NCI-H146 (cell line): ENCODE measurements at places on chromosomes 11 and 22.

DNA sequence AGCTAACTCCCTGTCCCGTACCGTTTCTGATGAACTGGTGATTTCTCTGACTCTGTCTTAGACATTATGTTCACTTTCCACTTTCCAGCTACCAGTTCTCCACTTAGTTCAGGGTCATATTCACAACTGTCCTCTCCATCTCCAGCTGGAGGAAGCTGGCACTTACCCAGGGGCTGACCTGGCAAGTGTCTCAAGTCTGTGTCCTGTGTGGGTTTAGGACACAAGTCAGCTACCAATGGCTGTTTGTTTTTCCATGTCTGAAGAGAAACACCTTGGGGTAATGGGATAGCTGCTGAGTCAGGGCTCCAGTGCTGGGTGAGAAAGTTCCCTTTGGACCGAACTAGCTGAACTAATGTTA lies 134.4 kb downstream of the CSNK2A3 start:
- no peak for DNase-seq

DNA sequence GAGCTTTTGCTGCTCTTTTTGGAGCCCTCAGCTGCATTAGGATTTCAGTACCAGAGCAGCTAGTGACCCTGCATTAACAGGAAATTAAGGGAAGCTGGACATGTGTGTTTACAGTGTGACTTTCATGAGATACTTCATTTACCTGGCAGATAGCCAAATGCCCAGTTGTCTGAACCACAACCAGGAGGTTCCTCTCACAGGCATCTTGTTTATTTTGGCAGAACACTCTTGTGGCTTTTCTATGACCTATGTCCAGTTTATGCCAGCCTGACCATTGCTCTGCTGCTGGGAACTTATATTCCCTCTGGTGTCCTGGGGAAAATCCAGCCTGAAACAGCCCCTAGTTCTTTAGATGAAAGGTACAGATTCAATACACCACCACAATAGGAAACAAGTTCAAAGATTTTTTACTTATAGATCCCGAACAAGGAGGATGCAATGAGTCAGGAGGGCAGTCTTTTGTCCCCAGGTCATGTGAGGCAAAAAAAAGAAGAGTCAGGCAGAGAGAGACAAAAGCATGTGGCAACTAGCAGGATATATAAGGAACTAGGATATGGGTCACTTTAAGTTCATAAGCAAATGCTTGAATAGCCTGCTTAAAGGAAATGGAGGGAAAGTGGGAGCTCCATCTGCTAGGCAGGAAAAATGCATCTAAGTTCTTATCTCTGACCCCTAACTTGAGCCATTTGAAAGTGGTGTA lies 379.3 kb downstream of the INSC start:
- DNase-seq, result no peak

DNA sequence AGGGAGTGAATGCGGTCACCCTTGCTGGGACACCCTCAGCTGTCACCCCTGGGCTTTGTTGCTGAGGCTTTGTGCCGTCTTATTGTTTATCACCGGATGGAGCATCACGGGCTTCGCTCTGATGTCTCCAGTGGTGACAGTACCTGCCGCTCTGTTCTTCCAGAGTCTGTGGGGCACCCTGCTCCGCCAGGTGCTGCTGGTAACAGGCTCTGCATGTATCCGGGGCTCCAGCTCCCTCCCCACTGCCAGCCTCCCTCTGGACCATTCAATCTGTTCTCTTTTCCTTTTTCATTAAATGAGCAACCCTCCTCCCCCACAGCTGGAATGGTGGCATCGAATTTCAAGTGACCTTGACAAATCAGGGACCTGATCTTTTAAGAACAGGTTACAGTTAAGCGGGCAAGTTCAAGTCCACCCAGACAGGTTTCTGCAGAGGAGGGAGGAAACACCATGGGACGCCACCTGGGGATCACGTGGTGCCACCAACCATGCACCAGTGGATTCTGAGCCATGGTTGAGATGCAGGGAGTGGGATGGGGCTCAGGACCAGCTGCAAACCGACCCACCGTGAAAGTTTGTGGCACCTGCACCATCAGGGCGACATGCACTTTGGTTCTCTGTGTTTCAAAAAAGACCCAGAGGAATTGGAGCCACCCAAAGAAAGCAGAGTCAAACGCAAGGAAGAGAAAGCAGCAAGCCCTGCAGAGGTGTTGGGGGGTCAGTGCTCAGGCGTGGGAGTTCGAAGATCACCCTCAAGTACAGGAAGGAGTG lies 89.3 kb downstream of the BCR start:
- no peak for DNase-seq

GRCh38 chr11:128625326-128625725 lies 38.0 kb upstream of the ETS1 start:
- no peak for DNase-seq

- no peak for DNase-seq
Measured at GRCh38 chr11:1826552-1827094, 8.2 kb upstream of the SYT8 start.

GRCh38 chr11:68118706-68119448 lies 2.3 kb downstream of the CHKA start:
- no peak for DNase-seq

- no peak for DNase-seq
Measured at GRCh38 chr11:93537049-93537448, 6.1 kb downstream of the SMCO4 start.

- DNase-seq, result peak; percentile 36
Measured at GRCh38 chr11:36455658-36456111, 54.4 kb downstream of the TRAF6 start.

DNA sequence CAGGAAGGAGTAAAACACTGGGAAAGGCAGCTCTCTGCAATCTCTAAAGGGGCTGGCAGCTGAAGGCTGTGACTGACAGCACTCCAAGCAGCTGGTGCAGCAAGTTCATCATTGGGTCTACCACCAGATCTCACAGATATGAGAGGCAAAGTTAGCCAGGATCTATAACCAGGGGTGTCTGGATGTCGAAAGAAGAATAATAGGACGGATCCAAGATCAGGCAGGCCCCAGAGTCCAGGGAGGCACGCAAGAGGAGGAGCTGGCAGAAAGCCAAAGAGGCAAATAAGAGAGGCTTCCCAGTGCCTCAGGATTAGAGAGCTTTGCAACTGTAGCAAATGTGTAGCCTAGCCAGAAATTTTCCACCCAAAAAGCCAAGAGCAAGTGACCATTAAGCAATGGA lies 77.1 kb downstream of the RBMXL2 start:
- DNase-seq, result peak; percentile 1

DNA sequence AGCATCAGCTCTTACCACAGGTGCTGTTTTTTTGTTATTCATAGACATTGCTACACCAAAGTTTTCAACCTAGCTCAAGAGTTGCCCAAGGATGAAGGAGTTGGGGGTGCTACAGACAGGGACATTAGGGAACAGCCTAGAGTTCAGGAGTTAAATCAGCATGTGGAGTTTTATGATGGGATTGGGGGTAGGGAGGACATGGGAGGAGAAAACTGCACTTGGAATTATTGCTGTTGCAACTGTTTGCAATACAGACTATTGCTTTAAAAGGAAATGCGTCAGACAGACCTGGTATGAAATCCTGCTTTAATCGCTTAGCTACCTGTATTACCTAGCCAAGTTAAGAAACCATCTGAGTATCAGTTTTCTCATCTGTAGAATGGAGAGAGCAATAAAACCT lies 6.3 kb downstream of the TMA7B start:
- no peak for DNase-seq

DNA sequence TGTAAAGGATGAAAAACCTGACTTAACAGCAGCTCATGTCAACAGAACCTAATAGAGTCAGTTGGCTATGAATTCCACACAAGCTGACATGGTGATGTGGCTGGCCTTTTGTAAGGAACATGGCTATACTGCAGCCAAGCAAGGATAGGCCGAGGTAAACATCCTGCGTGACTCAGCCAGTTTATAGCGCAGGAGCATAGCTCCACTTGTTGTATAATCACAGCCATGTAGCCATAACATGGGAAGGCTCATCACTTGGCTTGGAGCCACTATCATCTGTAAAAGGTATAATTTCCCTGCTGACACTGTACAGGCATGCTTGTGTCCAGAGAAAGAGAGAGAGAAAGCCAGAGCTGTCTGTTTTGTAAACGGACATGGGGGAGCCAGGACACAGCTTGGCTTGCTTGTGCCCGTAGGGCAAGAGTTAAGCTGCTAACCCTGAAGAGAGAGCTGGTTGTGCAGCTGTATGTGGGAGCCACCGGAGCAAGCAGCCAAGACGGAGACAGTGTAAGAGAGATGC lies 104.4 kb upstream of the PLET1 start:
- no peak for DNase-seq

DNA sequence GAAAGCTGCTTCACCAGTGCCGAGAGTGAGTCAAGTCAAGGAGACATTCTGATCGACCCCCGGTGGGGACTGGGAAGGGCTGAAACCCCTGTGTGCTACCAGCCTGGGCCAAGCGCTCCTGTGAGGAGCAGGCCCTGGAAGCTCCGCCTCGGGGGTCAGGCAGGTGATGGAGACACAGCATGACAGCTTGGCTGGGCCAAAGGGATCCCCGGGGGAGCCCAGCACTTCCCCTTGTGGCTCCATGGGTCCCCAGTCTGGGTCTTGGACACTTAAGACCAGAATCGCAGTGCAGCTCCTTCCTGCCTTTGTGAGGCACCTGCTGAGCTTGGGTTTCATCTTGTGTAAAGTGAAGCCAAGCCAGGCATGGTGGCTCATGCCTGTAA lies 89.2 kb downstream of the MORC2 start:
- no peak for DNase-seq

DNA sequence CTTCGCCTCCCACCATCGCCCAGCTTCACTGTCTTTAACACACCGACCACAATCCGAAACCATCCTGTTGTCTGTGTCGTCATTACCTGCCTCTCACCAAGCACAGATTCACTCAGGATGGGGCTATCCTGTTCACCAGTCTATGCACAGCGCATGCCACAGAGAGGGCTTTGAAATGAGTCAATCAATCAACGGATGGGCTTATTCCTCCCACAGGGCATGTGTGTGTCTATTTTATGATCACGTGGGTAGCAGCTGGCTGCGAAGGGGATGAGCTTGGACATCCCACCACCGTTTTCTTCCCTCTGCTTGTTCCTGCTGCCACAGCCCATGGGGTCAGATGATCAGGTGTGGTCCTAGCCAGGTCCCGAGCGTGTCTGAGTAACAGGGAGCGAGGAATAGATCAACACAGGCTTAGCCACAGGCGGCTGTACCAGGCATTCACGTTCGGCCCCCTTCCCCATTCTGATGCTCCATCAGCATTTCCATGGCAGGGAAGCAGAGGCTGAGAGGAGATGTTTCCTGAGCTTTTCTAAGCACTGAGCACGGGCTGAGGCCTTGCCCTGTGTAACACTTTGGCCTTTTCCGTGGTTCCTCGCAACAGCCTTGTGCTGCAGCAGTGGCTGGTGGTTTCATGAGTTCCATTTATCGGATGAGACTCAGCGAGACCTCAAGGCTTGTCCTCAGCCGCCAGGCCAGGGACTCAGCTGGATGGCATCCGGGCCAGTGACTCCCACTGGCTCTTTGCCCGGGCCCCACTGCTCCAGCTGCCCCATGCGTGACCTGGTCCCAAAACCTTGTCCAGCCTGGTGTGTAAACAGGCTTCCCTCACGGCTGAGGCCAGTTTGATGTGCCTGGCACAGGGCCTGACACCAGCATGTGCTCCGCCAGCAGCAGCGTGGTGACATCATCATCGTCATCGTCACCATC lies 48.1 kb upstream of the FGF3 start:
- DNase-seq, result no peak

- DNase-seq, result no peak
Measured at GRCh38 chr11:120063686-120064340, 74.1 kb downstream of the TRIM29 start.

GRCh38 chr22:37897807-37898206 lies 8.3 kb upstream of the MICALL1 start:
- no peak for DNase-seq

GRCh38 chr22:35742342-35743100 lies 24.8 kb downstream of the APOL5 start:
- no peak for DNase-seq

DNA sequence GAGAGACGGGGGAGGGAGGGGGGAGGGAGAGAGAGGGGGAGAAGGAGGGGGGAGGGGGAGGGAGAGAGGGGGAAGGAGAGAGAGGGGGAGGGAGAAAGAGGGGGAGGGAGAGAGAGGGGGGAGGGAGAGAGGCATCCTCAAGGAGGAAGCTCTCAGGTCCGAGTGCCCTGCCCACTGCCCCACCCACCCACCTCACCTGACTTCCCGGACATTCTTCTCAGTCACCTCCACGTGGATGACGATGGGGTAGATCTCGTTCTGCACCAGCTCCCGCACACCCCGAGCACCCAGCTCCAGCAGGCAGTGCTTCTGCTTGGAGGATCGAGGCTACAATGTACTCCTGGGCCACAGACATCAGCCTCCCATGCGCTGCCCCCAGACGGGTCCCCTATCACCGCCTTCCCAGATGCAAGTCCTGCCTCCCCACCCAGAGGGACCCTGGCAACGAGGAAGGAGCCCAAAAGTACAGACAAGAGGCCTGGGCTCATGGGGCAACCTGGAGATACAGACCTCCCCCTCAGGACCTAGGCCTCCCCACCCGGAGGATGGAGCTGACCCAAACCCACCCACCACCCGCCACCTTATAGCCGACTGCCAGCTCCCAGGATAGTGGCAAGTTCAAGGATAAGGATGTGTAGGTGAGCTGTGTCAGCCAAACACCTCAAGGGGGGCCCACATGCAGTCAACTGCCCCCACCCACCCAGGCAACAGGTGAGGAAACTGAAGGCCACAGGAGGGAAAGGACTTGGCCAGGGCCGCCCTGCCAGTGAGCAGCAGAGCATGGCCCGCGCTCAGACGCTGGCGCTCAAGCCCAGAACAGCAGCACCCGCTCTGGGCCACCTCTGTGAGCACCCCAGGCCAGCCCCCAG lies 5.6 kb upstream of the MFNG start:
- no peak for DNase-seq

GRCh38 chr11:114440121-114440860 lies 1.0 kb downstream of the REXO2 start:
- no peak for DNase-seq

GRCh38 chr11:92838759-92839310 lies 130.6 kb upstream of the MTNR1B start:
- DNase-seq, result peak; percentile 78
